GM20000 (cell line): ENCODE measurements at places on chromosomes 6 and 20.

DNA sequence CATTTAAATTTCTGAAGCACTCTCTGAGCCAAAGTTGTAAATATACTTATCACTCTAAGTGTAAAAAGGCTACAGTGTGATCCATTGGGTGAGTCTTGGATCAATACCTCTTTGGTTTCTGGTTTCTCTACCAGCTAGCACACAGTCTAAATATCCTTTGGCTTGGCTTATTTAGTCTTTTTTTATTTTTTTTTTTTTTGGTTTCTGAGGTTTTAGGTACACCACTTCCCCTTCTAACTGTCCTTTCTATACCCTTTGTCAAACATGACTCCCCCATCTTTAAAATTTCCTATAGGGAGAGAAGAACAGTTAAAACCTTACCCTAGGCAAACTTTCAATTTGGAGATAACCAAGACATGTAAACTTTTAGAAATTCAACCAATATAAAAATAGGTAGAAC, 379.0 kb downstream of the PHF3 start:
- no peak for DNase-seq

GRCh38 chr20:20483328-20483727, 115.4 kb downstream of the INSM1 start:
- no peak for DNase-seq

- DNase-seq, result peak; percentile 87
Measured at GRCh38 chr6:16322666-16323312, 84.4 kb downstream of the GMPR start.

DNA sequence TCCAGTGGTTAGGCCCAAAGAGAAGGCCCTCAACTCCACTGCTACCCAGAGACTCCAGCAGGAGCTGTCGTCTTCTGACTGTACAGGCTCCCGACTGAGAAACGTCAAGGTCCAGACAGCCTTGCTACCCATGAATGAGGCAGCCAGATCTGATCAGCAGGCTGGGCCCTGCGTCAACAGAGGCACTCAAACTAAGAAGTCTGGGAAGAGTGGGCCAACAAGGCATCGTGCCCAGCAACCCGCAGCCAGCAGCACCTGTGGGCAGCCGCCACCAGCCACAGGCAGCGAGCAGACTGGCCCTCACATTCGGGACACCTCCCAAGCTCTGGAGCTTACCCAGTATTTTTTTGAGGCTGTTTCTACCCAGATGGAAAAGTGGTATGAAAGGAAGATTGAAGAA, 8.1 kb downstream of the LYRM2 start:
- no peak for DNase-seq

- no peak for DNase-seq
Measured at GRCh38 chr6:158707120-158707820, 57.4 kb downstream of the SYTL3 start.

DNA sequence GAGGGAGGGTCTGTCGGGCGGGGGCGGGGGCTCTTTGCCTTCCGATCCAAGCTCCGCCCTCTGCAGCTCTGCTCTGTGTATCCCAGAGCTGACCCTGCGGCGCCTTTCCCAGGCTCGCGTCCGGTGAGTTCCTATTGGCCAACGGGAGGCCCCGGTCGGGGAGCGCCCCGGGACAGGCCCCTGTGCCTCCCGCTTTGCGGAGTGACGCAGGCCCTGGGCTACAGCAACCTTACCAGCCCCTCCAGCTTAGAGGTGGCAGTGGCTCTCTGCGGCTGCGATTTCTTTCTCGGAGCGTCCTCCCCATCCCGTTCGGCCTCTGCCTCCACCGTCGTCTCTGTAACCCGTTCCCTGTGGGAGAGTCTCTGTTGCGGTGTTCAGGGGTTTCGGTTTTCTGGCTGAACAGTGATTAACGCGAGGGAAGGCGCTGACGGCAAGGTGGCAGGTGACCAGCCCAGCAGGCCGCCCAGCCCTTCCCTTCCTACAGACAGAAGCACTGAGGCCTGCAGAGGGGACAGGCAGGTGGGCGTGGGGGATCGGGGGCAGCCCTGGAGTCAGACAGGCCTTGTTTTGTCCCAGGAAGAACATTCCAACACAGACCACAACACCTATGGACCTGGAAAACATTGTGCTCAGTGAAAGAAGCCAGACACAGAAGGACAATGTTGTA, 18.1 kb upstream of the CEBPB start:
- DNase-seq, result no peak

- DNase-seq, result no peak
Measured at GRCh38 chr6:159119791-159120190, 49.4 kb upstream of the FNDC1 start.

DNA sequence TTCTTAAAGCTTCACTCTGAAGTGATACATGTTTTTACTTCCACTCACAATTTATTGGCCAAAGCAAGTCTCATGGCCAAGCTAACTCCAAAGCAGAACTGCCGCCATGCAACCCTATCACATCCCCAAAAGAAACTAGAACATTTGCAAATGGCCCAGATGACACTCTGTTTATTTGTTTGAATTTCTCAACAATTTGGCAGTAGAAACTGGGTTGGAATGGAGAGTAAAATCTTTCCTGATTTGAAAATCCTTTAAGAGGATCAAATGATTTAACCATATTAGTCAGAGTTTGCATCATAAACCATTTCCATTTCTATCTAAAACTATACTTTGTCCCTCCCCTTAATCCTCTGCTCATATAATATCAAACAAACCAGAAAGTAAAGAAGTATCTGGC, 39.1 kb upstream of the E2F3 start:
- no peak for DNase-seq

- no peak for DNase-seq
Measured at GRCh38 chr6:104126315-104127005, 733.3 kb downstream of the HACE1 start.

DNA sequence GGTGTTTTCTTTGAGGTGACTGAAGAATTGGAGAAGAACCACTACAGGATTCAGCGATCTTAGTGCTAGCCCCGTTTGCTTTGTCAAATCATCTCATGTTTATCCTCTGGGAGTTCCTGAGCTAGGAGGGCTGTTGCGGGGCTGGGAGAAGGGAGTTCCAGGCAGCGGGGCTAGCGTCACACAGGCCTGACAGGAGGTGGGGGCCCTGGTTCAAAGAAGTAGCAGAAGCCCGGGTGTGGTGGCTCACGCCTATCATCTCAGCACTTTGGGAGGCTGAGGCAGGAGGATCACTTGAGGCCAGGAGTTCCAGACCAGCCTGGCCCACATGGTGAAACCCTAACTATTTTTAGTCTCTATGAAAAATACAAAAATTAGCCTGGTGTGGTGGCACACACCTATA, 33.2 kb upstream of the SULF2 start:
- no peak for DNase-seq

DNA sequence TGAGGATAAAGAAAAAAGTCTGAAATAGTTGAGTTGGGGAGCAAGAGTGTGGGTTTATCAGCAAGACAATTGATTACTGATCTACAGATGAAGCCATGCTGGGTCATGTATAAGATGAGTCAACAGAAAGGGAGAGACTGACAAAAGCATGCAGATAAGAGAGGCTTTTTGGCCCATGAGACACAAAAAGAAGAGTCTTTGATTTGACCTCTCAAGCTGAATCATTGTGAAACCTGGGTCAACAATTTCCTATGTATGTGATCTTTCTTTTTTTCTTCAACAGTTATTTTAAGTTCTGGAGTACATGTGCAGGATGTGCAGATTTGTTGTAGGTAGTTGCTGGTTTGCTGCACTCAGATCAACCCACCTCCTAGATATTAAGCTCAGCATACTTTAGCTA, 15.9 kb downstream of the RIMS1 start:
- DNase-seq, result peak; percentile 5

DNA sequence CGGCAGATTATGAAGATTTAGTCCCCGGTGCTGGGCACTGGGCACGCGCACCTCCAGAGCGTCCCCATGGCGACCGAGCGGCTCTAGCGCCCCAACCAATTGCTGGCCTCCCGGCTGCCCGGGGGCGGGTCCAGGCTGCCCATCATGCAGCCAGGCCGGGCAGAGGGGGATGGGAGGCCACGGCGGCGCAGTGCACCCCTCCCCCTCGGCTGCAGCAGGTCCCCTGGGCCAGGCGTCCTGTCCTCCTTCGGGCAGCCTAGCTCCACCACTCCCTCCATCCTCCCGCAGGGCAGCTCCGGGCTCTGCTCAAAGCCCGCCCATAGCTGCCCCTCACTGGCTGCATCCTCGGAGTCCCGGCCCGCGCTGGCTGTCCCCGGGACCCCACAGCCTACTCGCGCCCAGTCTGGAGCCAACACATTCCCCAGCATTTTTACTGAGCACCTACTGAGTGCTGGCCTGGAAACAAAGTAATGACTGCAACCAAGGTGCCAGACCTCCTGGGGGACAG, 99.4 kb downstream of the ASXL1 start:
- peak; percentile 80 for DNase-seq

- peak; percentile 94 for DNase-seq
Measured at GRCh38 chr20:50112512-50113419, at the start of gene UBE2V1. Gene UBE2V1 (minus strand): TSS chr20:50113150. CDS start chr20:50113128, 22 bp downstream.

DNA sequence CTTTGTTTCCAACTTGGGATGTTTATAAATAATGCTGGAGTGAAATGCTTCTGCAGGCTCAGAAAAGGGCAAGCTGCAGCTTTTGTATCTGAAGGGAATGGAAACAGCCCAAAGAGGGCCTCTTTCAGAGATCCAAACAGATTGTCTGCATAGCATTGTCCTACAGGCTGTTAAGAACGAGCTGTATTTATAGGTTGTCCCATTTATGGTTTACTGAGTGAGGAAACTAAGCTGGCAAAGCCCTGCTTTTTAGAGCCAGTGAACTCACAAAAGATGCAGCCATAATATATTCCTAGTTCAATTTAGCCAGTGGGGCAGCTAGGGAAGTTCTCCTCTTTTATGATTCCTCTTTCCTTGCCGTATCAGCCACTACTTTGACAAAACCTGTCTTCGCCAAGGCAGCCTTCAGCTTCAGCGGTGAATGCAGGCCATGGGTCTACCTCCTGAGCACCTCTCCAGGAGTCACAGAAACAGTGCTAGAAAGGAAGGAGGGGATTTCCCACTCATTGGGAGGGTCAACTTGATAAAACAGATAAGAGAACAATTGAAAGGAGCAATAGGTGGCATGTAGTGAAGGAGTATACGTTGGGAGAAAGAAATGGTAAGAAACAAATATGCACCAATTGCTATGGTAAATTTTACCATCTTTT, 15.0 kb downstream of the KIAA0319 start:
- no peak for DNase-seq

- peak; percentile 53 for DNase-seq
Measured at GRCh38 chr6:56842686-56843475, 112.0 kb upstream of the BEND6 start.

DNA sequence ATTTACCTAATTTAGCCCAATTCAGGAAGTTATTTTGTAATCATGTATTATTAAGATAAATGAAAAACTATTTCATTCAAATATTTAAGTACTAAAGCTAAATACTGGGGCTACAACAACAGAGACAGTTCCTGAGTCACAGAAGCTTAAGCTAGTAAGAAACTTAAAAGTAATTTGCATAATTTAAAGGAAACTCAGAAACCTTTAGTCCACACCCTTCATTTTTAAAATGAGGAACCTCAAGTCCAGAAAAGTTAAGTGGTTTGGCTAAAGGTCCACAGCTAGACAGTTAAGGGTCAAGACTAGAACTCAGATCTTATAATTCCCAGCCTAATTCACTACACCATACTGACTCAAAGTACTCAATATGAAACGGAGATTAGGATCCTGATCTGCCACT, 7.2 kb downstream of the LMBRD1 start:
- DNase-seq, result peak; percentile 12

- no peak for DNase-seq
Measured at GRCh38 chr6:74735304-74735703, 470.5 kb downstream of the COL12A1 start.

GRCh38 chr6:12150812-12151432, 138.8 kb downstream of the HIVEP1 start:
- DNase-seq, result no peak

DNA sequence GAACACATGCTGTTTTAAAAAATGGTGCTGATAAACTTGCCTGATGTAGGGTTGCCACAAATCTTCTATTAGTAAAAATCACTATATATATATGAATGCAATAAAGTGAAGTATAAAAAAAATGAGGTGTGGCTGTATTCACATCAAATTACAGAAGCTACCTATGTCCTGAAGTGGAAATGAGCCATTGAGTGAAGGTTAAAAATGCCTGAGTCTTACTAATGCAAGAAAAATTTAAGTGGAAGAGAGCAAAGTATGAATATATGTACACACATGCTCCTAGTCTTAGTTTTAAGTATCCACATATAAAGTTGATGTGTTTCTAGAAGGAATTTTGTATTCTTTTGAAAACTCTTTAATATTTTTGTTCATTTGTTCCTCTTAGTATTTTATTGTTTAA, 808.3 kb upstream of the MAN1A1 start:
- no peak for DNase-seq

DNA sequence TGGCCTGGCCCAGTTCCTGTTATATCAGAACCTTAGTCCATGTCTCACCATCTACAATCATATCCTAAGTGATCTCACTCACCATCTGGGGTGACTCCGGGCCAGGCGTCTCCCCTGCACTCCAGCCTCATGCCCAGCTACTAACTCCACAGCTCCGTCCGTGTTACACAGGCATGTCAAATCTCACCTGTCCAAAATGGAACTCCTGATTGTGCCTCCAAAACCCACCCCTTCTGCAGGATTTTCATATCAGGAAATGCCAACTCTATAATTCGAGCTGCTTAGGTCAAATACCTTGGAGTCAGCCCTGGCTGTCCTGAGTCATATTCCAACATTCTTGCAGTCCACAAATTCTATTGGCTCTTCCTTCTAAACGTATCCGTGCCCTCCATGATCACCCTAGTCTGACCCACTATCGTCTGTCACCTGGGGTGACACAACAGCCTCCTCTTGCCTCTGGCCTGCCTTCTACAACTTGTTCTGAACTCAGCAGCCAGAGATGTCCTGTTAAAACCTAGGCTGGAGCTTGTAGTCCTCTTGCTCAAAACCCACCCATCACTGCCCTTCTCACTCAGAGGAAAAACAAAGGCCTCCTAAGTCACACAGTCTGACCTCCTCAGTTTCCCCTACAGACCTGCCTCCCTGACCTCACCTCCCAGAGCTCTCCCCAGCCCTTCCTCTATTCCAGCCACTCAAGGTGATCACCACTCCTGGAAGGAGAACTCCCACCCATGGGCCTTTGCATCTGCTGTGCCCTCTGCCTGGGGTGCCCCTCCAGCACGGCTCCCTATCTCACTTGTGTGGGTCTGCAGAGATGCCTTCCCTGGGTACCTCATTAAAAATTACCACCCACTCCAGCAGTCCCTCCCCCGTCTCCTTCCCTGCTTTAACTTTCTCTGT, 85.3 kb upstream of the SIRPA start:
- DNase-seq, result no peak

DNA sequence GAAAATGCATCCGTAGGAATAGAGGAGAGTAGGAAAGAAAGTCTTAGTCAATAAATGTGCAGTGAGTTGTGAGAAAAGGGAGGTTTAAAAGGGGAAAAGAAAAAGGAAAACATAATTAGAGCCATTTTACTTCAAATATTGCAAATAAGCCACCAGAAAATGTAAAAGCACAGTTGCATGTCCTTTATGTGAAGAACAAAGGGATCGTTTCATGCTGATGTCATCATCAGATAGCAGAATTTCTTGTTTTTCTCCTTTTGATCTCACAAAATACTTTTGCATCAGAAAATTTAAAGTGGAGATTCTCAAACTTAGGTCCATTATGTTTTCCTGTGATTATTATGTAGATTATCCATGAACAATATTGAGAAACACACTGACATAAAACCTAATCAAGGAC, 166.7 kb downstream of the HAO1 start:
- no peak for DNase-seq

GRCh38 chr20:22680031-22680740, 95.8 kb upstream of the FOXA2 start:
- DNase-seq, result no peak
